ENCODE measurements at places on chromosomes 5 and 9.

DNA sequence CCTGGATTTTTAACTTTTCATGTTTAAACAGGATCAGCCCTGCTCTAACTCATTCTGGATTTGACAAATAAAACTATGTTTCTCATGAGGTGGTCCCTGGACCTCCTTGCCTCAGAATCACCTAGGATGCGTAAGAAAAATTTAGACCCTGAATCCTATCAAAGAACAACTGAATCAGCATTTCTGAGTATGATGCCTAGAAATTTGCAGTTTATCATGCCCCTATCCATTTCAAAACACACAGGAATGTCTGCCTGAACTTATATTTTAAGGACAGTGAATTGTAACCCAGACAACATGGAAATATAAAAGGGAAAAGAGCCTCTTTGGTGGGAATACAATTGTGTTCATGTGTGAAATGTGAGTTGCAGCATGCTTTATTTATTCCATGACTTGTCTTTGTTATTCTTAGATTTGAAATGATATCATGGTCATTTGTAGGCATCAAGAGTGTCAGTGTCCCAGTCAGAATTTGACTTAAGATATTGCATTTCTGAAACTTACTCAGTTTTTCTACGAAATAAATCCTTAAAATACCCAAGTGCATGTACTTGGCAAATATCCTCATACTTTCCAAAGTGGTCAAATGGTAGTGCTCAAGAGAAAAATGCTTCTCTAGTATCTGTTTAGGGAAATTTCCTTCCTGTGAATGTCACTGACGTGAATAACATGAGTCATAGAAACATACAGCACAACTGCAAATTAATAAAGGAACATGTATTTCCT is 144.3 kb downstream of the GIN1 start:
- DNase-seq = no peak

DNA sequence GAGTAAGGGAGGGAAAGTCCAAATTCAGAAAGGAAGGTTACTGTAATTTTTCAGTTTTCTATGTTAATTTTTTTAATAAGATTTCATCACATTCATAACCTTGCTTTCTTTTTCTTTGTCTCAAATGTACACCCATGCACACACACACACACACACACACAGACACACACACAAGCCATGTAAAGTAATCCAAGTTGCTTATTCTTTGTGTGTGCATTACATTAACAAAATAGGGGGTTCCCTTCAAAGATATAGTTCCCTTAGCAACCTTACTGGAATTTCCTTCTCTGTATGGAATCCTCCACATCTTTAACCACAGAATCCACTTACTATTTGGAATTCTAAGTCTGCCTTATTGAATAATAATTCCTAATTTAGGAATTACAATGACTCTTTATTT is 32.7 kb downstream of the ZNF366 start:
- no peak for DNase-seq

DNA sequence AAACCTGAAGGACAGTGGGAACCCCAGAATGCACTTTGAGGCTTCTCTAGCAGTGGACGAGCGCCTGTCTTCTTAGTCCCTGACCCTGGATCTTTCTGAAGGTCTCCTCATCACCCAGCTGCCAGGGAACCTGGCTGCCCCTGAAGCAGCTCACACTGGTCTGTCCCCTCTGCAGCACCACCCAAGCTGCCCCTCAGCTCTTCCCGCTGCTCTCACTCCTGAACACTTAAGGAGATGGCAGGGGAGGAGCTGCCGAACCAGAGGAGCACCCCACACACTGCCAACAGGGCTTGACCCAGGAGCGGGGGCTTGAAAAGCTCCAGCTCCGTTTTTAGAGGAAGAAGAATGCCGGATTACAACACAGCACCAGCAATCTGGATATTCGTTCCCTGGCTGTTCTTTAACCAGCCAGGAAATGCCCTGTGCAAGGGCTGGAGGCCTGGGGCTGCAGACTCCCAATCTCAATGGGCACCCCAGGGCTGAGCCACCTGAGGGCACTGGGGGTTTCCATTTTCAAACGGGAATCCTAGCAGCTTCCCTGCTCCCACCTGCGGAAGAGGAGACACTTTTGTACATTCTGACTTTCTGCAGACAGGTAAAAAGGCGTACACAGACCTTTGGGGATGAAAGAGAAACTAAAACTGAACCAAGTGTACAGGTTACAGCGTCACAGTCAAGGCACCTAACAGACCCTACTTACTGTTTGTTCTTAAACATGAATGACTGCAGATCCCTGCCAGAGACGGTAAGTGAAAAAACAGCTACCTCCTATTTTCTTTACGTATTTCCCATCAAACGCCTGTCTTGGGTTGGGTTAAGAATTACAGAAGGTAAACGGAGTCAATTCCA is 36.3 kb downstream of the GOLM1 start:
- DNase-seq = no peak

DNA sequence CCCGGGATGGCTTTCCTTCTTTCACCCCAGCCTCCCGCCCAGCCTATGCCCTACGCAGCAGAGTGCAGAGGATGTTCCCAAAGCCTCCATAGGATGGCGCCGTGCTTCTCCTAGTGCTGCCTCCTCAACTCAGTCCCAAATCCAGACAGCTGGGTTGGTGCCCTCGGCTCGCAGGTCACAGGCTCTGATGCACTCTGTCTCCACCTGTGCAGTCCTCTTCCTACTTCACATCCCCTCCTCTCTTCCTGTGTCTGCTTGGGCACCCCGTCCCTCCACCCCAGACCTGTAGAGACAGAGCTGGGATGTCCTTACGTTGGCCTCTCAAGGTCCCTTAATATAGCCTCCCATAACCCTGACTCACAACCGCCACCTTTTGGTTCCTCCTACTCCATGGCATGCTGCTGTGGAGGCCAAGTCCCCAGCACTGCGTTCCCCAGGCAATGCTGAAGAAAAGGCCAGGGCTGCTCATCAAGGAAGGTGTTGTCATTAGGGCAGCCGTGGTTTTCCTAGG is 314.4 kb downstream of the GADD45G start:
- peak; percentile 4 for DNase-seq

- no peak for DNase-seq
Measured at GRCh38 chr5:177538876-177539275, 15.5 kb downstream of the FAM193B start.

Data from T-cell (primary cell).